Stimulated activated CD8-positive, alpha-beta memory T cell treated with anti-CD3 and anti-CD28 coated beads, Interleukin-7, amount 100 ng/mL, for 48 hours (primary cell): ENCODE measurements at places on chromosomes 4 and X.

DNA sequence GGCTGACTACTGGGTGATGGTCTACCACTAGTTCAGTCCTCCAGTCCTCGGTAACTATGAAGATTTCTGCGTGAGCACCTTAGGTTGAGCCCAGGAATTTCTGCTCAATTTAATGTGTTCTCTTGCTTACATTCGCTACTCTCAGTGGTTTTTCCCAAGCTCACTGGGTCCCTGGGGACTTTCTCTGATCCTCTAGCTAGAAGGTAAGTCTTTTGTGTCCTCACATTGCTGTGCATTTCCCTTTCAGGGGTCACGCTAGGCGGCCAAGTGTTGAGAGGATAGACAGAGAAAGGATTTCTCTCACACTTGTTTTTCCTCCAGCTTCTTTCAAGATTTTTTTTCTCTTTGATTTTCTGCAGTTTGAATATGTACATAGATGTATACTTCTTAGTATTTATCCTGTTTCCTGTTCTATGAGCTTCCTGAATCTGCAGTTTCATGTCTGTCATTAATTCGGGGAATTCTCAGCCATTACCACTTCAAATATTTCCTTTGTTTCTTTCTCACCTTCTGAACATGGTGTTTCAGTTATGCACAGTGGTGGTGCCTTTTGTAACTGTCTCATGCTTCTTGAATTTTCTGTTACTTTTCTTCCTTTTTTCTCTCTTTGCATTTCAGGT, 17.5 kb downstream of the MAGEA9 start:
- DNase-seq: no peak

- DNase-seq: no peak
These were observed 3.3 kb upstream of the NKX3-2 start for GRCh38 chr4:13547485-13548041.

GRCh38 chrX:113675278-113675677, 834.6 kb upstream of the AMOT start:
- no peak for DNase-seq

GRCh38 chr4:145679991-145680455, at the start of gene C4orf51:
TSS of gene C4orf51 (plus strand) at chr4:145680146. CDS start at chr4:145680204, 58 bp downstream.
- DNase-seq: no peak

DNA sequence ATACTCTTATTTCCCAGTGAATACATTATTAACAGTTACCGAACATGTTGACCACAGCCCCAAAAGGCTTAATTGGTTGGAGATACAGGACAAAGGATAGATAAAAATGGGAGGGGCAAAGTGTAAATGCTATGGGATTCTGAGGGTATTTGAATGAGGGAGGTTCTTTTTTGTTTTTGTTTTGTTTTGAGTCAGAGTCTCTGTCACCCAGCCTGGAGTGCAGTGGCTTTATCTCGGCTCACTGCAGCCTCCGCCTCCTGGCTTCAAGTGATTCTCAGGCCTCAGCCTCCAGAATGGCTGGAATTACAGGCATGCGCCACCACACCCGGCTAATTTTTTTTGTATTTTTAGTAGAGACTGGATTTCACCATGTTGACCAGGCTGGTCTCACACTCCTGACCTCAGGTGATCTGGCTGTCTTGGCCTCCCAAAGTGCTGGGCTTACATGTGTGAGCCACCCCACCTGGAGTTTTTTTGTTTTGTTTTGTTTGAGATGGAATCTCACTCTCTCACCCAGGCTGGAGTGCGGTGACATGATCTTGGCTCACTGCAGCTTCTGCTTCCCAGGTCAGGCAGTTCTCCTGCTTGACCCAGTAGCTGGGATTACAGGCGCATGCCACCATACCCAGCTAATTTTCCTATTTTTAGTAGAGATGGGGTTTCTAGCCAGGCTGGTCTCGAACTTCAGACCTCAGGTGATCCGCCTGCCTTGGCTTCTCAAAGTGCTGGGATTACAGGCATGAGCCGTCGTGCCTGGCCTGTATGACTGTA, 9.0 kb downstream of the UBE2K start:
- DNase-seq: no peak

DNA sequence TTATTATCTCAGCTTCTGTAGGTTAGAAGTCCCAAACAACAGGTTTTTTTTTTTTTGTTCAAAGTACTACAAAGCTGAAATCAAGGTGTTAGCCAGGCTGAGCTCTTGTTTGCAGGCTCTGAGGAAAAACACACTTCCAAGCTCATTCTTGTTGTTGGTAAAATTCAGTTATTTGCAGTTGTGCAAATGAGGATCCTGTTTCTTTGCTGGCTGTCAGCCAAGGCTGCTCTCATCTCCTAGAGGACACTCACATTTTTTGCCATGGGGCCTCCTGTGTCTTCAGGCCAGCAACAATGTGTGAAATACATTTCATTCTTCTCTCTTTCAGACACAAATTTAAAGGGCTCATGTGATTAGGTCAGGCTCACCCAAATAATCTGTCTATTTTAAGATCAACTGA, 60.3 kb upstream of the HSD17B10 start:
- DNase-seq: no peak

GRCh38 chr4:41442810-41443209, 95.1 kb upstream of the LIMCH1 start:
- no peak for DNase-seq

GRCh38 chr4:77930876-77931275, 68.2 kb downstream of the MRPL1 start:
- no peak for DNase-seq

- DNase-seq: no peak
These were observed 82.8 kb upstream of the AMELX start for GRCh38 chrX:11210415-11210801.

DNA sequence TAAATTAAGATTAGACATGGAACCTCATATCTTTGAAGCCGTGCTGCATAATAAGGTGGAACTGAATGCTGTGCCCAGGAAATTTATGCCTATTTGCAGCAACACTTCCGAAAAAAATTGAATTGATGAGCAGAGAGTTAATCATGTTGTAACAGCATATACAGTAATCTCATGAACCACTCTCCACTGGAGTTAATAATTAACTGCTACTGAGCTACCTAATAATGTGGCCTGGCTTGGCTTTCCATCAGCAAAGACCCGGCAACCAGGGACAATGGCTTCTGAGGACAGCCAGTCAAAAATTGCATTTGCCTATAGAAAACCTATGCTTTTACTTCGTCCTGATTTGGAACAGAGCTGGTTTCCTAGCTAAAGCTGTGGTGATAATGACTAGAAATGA, 63.8 kb upstream of the GATB start:
- DNase-seq: no peak

DNA sequence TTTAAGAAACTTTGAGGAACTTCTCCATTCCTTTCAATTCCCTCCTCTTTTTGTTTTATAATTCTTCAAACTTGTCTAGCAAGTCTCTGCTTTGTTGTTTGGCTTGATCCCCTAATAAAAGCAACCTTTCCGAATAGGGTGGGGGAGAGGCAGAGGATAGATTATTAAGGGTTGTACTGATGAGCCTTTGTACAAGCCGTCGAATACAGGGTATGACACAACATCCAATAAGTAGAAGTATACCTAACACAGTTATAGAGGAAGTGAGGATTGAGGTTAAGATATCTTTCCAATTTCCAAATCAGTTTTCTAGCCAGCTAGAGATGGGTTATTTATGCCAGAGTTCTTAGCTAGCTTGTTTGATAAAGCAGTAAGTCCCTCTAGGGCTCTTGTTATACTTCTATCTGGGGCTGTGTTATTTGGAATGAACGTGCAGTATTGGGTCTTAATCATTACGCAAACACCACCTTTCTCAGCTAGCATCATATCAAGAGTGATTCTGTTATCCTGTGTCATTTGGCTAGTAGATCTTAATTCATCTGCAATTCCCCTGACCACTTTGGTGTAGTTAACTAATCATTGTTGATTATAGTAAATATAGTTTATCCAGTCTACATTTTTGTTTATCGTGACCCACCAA, 18.5 kb downstream of the METAP1 start:
- no peak for DNase-seq

- DNase-seq: no peak
These were observed 94.4 kb downstream of the GRIA2 start for GRCh38 chr4:157314906-157315305.

- DNase-seq: no peak
These were observed 1642.3 kb downstream of the C4orf33 start for GRCh38 chr4:130738233-130738632.

- DNase-seq: no peak
These were observed 6.9 kb downstream of the PDLIM5 start for GRCh38 chr4:94458682-94459081.

DNA sequence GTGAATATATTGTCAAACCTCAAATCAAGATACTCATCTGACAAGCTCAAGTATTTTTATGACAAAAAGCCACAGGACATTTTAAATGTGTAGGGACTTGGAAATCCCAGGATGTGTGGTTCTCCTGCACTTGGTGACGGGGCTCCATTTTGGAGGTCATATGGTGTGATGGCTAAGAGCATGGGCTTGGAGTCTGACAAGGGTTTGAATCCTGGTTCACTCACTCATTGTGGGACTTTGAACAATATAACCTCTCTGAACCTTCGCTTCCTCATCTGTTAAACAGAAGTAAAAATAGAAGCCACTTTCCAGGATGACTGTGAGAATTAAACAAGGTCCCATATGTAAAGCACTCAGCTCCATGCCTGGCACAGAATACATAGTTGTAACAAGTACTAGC, 99.6 kb downstream of the SMIM20 start:
- no peak for DNase-seq

DNA sequence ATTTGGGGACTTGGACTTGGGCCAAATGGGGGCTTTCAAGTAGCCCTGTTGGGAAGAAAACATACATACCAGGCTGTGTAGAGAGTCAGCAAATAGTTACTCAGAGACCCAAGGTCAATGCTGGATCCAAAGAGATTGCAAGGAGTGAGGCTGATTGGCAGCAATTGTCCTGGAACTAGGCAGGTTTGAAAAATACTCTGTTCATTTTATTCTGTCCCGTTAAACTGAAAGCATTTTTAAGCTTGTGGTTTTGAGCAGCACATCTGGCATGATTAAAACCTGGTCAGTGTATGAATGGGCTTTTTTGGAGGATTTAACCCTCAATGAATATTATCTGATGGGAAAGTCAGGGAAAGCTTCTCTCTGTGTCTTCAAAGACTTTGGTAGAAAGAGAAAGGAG, 294.3 kb upstream of the BOD1L1 start:
- DNase-seq: no peak

DNA sequence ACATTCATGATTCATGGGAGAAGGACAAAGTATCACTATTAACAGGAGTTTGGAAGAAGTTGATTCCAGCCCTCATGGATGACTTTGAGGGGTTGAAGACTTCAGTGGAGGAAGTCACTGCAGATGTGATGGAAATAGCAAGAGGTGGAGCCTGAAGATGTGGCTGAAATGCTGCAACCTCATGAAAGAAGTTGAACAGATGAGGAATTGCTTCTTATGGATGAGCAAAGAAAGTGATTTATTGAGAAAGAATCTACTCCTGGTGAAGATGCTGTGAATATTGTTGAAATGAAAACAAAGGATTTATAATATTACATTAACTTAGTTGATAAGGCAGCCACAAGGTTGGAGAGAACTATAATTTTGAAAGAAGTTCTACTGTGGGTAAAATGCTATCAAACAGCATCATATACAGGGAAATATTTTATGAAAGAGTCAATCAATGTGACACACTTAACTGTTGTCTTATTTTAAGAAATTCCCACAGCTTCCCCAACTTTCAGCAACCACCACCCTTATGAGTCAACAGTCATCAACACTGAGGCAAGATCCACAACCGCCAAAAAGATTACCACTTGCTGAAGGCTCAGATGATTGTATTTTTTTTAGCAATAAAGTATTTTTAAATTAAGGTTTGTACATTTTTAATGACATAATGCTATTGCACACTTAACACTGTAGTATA, 302.6 kb downstream of the CBLL2 start:
- no peak for DNase-seq

DNA sequence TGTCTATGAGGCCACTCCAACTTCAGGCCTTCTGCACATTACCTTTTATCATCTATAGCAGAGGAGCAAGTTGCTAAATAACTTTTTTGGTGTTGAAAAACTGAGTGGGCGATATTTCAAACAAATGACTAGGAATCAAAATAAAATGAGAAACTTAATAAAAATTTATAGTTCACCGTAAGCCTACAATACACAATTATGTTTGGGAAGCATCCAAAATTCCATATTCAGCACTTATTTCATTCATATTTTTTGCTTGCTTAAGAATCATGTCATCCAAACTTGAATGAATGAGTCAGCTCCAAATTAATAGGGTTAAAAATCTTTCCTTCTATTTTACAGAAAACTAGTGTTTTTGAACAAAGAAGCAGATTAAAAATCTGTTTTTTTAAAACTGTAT, 119.1 kb downstream of the SH3RF1 start:
- no peak for DNase-seq

GRCh38 chr4:140717313-140717712, 38.9 kb downstream of the TBC1D9 start:
- DNase-seq: no peak

DNA sequence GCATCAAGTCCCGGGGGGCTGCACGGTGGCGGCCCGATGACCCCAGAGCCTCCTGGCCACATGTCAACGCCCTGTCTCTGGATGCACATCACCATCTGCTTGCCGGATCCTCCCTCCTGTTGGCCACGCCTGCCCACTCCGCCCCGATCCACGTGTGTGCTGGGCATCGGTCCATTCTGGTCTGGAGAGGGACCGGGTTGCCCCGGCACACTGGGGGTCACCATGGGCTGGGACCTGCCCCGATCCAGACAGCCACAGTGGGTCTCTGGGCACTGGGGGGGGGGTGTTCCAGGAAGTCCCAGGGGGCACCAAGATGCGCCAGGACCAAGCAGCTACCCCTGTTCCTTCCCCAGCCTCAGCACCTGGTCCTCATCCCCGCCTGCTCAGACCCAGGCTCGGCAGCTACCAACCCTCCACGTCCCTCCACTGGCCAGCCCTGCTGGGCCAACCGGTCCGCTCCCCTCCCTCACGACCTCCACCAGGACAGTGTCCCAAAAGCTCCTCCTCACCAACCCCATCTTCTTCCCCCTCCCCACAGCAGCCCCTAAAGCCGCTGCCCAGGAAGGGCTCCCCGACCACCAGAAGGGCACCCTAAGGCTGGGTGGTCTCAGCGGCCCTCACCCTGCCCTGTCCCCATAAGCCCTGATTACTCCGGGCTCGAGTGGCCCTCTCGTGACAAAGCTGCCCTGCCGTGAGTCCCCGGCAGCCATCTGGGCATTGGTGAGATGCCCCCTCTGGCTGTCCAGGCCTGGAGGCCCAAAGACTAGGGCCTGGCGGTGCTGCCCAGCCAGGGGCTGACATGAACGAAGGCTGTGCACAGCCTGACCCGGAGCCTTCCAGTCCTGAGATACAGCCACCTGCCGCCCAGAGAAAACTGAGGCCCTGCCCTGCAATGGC, 4.6 kb downstream of the CTBP1 start:
- no peak for DNase-seq
